C1 segment of cervical spinal cord (tissue), 14 donors: ENCODE measurements at places on chromosomes 3 and 15.

DNA sequence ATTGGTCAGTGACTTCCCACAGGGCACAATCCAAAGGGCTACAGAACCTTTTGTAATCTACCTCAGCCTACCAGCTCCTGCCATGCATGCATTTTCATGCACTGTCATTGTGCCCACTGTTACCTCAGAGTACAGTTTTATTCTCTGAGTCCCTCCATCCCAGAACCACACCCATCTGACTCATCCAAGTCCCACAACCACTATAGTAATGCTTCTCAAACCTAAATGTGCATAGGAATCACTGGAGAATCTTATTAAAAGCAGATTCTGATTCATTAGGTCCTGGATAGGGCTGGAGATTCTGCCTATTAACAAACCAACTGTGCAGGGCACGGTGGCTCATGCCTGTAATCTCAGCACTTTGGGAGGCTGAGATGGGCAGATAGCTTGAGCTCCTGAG, 3.7 kb upstream of the B3GALNT1 start:
- DNase-seq, result no peak

DNA sequence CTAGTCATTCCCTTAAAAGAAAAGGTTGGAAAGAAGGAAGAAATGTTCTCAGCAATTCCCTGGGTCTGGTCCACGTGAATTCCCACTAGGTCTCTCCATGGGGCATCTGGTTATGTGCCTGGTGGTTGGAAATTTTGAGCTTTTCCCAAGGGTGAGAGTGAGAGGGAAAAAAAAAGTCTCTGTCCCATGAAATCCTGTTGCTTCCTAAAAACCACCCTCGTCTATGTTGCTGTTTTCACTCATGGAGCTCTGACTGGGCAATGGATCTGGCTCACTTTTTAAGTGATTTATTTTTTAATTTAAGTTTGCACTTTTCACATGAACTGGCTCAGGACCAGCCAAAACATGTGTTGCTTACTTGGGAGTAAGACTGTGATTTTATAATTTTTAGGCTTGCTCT, 190.1 kb downstream of the CHST2 start:
- no peak for DNase-seq

DNA sequence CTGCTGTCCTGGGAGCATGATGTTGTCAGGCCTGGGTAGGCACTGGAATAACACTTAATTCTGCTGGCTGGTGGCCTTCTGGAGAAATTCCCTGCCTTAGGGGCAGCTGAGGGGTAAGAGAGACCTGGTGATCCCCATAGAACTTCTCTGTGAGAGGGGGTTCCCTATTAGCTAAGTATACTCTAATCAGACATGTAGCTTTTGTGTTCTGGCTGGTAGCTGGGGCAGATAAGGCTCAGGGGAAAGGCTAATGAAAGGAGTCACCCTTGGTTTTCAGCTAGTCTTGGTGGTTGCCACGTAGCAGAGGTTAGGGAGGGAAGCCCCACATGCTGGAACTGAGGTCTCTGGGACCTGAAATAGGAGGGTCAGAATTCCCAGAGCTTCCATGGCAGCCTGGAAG, 952 bp upstream of the HDDC3 start:
- DNase-seq, result no peak

DNA sequence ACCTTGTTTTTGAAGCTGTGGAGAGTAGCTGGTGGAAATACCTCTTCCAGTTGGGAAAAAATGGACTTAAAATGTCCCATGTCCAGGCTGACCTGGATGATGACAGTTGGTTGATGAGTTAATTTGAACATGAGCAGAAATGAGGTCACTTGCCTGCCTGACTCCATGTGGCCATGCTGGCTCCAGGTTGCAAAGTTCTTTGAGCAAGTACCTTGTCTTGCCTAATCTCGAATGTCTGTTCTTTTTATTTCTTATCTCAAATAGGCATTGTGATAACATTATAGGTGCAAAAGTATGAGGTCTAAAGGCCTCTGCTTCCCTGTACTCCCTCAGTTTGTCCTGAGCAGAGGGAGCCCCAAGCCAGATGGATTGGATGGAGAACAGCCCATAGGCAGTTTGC, 9.0 kb downstream of the MAPKBP1 start:
- DNase-seq, result no peak

GRCh38 chr3:15065550-15066007, 464 bp upstream of the MRPS25 start:
- DNase-seq, result no peak

- DNase-seq, result no peak
Observed at GRCh38 chr15:48003441-48003840, 117.3 kb upstream of the SLC24A5 start.

- no peak for DNase-seq
Observed at GRCh38 chr3:105747060-105747541, 121.7 kb downstream of the CBLB start.

- DNase-seq, result no peak
Observed at GRCh38 chr3:47313341-47314055, 30.8 kb downstream of the KLHL18 start.

DNA sequence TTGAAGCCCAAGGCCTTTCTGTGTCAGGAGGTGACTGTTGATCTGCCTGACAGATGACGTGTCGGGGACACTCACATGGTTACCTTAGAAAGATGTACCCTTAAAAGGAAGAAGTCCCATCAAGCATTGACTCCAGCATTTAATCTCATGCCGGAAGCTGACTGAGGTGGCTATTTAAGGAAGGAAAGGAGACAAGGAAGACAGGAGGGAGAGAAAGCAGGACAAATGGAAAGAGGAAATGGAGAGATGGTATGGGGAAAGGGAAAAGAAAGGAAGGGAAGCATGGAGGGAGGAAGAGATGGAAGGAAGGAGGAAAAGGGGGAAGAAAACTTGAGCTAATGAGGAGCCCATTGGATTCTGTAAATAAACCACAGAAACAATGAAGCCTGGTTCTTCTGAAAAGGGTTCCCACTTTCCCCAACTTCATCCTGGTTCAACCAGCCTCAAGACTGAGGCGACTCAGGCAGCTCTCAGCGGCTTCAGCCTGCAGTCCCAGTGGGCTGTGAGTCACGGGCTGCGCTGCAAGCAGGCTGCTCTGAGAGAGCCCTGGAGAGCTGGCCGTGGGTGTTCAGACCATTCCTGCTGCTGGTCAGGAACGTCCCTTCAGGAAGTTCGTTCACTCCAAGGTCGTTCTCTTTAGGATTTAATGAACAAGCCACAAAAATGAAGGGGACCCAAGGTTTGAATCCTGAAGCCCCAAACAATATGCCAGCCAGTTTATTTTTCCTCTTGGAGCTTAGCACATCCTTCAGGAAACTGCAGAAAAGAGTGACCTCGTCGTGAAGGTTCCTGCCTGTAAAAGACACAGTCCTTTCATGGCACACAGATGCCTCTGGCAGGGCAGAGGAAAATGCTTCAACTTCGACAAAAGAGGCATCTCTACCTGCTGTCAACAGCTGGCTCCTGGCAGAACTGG, 69.6 kb upstream of the THBS1 start:
- no peak for DNase-seq

- DNase-seq, result no peak
Observed at GRCh38 chr3:152355744-152356665, 87.3 kb downstream of the MBNL1 start.

DNA sequence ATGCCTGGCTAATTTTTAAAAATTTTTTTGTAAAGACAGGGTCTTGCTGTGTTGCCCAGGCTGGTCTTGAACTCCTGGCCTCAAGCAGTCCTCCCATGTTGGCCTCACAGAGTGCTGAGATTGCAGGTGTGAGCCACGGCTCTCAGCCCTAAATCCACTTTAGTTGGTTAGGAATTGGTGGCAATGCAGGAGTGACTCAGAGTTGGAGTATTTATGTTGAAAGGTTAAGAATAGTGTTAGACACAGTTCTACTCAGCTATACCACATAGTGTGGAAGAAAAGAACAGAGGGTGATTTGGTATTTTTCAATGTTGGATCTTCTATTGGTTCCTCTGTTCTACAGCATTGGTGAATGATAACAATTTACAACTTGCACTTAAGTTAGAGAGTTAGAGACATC, 7.6 kb downstream of the ZNF639 start:
- DNase-seq, result no peak
